ENCODE measurements at places on chromosomes 1 and 21.
A peak's percentile ranks its signal among the peaks of the same experiment; 100 is the strongest.

- no peak for DNase-seq
Measured at GRCh38 chr1:155010211-155010918, 7.8 kb downstream of the ZBTB7B start.

- no peak for DNase-seq
Measured at GRCh38 chr1:58395355-58395754, 151.2 kb downstream of the OMA1 start.

DNA sequence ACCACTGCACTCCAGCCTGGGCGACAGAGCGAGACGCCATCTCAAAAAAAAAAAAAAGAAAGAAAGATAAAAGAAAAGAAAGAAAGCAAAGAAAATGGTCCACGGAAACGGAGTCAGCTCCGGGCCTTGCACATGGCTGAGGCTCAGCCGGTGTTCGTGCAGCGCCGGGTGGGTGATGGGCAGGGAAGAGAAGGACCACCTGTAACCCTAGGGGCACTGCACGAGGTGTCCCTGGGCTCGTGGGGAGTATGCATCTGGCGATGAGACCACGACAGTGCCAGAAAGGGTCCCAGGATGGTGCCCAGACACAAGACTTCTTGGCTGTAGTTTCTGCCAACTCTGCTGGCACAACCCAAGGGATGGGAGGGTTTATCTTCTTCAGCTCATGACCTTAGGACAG, 5.8 kb downstream of the CDA start:
- DNase-seq: no peak

- no peak for DNase-seq
Measured at GRCh38 chr21:39084979-39085729, 98.1 kb downstream of the PSMG1 start.

DNA sequence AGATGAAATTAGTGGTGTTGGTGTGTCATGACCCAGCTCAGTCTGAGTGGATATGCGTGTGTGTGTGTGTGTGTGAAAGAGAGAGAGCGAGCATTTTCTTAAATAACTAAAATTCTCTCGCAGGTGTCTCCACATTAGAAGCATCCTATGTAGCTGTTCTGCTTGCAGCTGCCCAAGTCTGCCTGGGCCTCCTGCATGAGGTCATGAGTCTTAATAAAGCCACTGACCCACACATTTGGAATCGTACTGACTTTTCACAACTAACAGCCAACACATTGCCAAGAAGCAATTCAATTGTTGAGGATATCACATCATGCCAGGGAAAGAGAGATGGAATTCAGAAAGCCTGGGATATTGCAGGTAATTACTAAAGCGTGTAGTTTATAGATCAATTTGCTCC, 238.2 kb upstream of the AJAP1 start:
- DNase-seq: no peak

- DNase-seq: no peak
Measured at GRCh38 chr1:157288006-157288405, 149.8 kb upstream of the ETV3 start.

DNA sequence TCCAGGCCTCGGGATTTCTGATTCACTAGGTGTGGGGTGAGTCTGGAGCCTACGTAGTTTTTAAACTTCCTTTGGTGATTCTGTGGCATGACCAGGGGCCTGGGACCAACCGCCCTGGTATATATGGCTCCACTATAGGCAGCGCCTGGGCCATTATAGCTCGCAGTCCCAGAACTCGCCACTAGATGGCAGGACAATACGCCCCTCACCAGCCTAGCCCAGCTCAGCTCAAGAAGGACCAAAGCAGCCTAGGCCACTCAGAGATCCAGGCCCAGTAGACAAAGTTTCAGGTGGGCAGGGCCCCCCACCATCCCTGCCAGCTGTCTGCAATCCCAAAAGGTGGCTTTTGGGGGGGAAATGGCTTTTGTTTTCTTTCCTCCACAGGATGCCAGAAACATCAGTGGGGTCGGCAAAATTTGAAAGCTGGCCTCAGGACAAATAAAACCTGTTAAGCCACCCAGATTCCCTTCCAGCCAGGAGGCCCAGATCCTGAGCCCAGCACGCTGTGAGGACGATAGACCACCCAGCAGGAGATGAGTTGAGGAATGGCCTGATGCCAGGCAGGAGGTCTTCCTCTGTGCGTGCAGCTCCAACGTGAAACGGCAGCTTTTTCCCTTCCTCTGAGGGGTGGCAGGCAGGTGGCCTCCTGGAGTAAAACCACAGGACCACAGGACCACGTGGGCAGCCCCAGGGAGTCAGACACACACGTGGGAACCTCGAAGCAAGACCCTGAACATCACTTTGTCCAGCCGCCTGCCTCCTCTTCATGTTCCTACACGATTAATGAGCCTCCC, 24.8 kb upstream of the TMEM51 start:
- DNase-seq: peak; percentile 27

DNA sequence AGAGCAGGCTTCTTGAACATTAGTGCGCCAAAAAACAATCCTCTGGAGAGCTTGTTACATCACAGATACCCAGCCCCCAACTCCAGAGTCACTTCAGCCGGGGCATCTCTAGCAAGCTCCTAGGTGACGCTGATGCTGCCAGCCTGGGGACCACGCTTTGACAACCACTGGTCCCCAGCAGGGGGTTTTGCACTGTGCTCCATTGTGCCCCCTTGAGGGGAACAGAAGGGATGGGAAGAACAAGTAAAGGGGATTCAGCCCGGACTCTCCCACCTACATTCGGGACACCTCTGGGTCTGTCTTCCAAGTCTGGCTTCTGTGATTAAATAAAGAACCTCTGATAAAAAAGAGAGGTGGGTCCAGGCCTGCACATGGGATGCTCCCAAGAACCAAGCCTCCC, 60.4 kb downstream of the ATP5PO start:
- no peak for DNase-seq

DNA sequence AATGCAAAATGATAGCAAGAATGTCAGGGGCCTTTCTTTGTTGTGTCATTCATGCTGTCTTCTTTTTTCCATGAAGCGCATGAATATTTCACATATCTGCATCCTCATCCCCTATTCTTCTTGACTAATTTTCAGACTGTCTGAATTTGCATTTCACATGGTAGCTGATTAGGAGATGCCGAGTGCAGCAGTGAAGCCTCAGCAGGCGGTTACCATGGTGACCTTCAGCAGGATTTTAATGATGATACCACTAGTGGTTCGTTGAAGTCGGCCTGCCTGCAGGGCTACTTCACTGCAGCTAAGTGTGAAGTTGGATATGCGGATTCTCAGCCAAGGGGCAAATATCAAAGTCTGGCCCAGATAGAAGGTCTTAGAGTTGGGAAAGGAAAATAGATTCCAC, 141.8 kb downstream of the NEK7 start:
- DNase-seq: no peak

DNA sequence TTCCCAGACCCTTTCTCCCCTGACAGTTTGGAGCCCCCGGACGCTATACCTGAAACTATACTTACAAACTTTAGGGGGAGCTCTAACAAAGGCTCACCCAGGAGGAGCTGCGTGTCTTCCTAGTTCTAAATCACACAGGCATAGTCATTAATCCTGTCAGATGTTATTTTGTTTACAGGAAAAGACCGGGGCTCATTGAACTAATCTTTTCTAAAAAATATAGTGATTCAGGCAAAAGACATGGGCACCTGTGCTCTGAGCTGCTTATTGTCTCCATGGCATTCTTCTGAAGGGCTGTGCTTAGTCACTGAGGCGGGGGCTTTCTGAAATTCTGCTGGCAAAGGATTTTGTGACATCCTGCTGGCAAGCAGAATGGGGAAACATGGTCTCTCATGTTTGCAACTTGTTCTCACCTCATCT, 1577.0 kb downstream of the NCAM2 start:
- DNase-seq: no peak

DNA sequence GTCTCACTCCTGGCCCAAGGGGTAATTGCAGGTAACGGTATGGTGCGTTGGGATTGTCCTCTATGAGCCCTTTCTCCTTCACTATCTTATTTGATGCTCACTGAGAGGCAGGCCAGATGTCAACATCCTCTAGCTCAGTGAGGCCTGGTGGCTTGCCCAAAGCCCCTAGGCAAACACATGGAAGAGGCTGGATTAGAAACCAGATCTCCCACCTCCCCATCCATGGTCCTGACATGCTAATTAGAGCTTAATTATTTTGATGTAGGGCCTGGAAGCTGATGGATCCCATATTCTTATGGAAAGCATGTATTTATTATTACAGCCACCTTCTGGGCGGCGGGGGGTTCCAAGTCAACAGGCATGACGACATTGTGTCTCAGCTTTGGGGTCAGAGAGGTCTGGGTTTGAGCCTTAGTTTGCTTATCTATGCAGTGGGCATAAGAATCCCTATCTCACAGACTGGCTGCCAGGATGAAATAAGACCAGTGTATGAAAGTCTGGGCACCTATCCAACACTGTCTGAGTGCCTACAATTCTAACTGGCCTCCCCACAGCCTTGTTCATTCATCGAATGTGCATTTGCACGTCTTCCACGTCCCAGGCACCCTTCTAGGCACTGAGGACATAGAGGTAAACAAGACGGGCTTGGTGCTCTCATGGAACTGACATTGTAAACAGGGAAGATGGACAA, 6.2 kb downstream of the SMPDL3B start:
- DNase-seq: no peak

DNA sequence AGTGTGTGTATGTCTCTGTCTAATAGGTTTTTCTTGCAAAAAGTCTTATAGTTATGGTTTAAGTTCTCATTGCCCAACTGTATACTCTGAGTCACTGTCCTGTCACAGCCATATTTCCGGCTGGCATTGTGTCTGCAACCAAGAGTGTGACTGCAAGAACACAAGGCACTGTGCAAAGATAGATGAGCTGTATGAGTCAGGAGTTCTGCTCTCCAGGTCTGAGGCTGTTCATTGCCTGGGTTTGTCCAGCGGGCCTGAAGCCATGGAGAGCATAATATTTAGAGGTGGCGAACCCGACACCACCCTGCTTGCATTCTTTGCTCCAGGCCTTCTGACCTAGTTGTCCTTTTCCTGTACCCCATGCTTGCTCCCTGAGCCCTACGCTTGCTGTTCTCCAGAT, 50.9 kb upstream of the CNIH3 start:
- DNase-seq: no peak

- DNase-seq: no peak
Measured at GRCh38 chr1:198541737-198542136, 1.3 kb upstream of the ATP6V1G3 start.

DNA sequence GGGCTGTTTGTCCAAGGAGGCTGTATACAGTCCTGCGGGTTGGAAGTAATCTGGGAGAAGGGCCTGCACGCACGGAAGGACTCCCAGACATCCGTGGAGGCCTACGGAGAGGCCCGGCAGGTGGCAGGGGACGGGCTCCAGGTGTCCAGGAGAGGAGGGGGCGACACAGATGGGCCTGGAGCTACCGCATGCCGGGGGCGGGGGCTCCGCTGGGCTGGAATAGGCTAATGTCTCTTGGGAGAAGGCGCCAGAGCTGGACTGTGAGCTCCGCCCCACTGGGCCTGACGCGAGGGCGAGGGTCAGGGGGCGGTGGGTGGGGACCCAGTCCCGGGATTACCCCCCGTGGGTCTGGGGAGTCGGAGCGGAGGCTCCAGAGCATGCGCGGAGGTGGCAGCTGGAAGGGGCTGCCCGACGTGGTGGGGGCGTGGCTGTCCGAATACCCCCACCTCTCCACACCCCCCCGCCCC, 659 bp downstream of the AGO1 start:
- DNase-seq: peak; percentile 18

DNA sequence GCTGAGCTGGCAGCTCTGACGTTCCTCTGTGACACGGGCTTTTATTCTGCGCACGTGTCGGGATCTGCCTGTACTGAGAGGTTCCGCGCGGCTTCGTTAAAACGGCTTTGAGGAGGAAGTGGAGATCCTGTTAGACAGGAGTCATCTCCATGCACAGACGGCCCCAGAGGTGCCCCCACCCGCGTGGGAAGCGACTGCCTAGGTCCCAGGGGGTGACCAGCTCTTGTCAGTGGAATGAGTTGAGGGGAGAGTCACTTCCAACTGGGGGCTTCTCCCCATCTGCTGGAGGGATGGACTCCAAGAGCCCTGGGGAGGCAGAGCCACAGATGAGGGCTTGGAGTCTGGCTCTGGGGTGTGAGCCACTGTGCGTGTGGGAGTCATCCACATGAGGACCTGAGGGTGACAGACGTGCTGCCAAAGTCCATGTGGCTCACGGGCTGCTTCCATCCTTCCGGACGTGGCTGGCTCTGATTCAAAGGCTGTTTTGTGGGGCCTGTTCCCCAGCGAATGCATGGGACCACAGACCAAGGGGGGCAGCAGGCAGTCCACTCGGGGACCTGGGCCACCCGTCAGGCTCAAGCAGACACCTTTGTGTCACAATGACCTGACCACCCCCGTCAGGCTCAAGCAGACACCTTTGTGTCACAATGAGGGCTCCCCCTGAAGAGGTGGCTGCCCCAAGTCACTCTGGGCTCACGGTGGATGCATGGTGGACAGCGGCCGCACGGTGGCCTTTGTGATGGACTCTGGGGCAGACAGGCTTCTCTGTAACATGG, 26.8 kb downstream of the PTTG1IP start:
- DNase-seq: no peak

- no peak for DNase-seq
Measured at GRCh38 chr1:160883581-160884513, 1.1 kb downstream of the ITLN1 start.

- DNase-seq: no peak
Measured at GRCh38 chr1:237888143-237888542, 2.6 kb downstream of the ZP4 start.
